ENCODE measurements at places on chromosomes 6 and 20.

DNA sequence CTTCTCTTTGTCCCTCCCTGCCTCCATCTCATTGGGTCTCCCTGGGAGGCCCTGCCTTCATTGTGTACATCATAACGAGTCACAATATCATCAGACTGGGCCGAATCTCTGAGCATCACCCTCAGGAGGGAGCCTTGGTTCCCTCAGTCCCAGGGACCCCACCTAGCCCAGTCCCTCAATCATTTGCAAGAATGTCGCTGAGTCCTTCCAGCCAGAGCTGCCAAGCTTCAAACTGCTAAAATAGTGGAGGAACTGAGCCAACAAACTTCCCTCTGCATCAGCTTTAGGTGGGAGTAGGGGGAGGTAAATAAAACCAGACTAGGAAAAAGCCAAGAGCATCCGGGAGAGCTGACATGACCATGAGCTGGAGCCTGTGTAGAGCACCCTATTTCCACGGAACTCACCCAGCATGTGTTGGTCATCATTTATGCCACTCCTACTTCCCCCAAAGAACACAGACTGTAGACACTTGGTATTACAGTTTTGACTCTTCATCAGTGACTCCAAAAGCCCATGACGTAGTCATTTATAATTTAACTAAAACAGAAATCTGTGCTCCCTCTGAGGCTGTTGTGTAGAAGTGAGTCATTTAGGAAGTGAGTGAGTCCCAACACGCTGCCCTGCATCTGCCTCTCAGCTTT, 28.8 kb upstream of the IL17A start:
- DNase-seq = no peak

DNA sequence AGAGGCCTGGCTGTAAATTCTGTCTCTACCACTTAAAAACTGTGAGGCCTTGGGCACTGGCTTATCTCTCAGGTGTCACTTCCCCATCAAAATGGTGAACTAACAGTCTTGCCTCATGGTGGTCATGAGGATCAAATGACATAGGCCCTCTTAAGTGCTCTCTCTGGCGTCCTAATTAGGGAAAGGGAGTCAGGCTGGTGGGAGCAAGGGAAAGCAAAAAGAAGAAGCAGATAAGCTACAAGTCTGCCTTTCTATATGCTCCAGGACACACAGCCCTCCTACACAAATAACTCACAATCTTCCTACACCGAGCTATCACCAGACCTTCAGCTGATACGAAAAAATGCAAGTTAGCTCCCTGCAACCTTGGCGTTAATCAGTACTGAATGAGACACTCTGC, 19.5 kb upstream of the SLC22A16 start:
- DNase-seq = no peak

DNA sequence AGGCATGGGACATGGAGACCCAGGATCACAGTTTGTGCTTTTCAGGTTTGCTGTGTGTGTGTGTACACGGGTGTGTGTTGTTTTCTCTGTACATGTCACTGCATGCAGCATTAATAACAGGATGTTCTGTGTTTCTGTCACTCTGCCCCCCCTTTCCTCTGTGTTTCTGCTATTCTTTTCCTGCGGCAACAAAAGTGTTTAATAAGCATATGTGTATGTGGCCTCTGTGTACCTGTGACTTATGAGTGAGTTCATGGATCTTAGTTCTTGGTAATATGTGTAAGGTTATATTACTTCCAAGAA, 9.8 kb downstream of the SYNGAP1 start:
- DNase-seq = no peak

DNA sequence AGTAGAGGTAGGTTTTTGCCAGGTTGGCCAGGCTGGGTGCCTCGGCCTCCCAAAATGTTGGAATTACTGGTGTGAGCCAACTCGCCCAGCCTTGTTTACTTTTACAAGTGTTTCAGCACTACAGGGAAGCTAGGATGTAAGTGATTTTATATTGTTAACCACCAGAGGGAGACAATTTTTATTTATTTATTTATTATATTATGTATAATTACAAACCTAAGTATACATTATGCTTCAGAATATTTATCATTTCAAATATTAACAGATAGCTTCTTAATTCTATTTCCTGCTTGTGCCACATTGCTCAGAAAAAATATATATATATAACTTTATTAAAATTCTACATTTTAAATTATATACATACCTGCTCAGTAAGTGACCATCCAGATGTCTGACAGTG, 9.8 kb downstream of the MMUT start:
- DNase-seq = no peak

GRCh38 chr6:124963416-124963785, 1.2 kb downstream of the RNF217 start:
- no peak for DNase-seq

- DNase-seq = no peak
These were observed 28.4 kb upstream of the EPM2A start for GRCh38 chr6:145763742-145764141.

DNA sequence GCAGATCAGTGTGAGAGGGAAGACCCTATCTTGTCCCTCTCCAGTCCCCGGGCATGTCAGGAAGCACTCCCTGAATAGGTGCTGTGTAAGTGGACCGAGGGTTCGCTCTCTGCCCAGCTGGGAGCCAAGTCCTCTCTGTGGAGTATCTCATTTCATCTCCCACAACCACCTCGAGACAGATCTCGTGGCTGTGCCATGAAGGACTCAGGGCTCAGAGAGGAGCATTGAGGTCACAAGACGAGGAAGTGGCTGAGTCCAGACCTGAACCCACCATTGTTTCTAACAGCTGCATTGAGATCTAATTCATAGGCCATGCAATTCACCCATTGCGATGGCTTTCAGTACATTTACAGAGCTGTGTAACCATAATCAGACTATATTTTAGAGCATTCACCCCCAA, 34.7 kb upstream of the STX16 start:
- DNase-seq = no peak

- no peak for DNase-seq
These were observed 277.2 kb downstream of the CDC5L start for GRCh38 chr6:44664716-44665115.

- no peak for DNase-seq
These were observed 25.0 kb downstream of the EYA4 start for GRCh38 chr6:133266186-133266585.

DNA sequence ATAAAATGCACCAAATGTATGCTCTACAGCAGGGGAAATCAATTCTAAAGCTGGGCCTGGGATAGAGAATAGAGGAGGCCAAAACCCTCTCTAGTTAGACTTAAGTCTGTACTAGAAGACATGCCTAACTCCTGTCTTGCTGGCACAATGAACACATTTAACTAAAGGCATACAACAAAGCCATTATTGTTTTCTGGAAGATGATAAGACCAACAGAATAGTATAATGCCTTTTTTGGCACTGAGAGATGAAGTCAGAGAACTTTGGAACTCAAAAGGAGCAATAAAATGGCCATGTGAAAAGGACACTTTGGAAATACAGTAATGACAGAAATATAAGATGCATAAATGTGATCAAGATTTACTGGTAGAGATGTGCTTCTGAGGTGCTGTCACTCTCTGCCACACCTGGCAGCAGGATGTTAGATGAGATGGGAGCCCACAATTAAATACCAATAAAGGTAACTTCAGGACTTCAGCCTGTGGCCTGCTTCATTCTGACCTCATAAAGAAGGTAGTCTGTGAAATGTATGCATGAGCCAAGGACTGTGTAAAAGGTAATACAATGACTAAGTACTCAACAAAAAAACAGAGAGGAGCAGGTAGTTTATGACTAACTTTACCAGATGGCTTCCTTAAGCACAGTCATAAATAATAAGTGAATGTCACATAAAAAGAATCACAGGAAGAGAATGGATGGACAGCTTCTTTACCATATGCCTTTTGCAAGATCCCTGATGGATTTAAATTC, 333.4 kb downstream of the BCKDHB start:
- no peak for DNase-seq

- DNase-seq = no peak
These were observed 65.2 kb downstream of the PPP1R14C start for GRCh38 chr6:150207931-150208570.

- DNase-seq = no peak
These were observed 10.2 kb downstream of the MYO6 start for GRCh38 chr6:75759207-75759606.

DNA sequence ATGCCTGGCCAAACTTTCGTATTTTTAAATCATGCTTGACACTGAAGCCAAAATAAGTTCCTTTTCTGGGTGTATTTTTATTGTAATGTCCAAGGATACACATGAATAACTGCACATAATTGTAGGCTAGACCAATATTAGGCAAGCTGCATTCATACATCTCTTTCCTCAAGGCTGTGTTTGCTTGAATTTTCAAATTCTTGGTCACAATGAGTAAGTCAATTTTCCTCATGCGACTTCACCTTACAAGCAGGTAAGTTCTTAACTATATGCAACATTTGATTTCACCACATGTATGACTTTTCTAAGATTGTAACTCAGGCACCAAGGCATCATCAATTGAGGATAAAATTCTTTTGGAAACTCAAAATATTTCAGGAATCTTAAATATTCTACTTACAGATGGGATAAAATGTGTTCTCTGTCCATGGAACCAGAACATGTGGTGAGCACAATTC, 112.4 kb upstream of the ZNF217 start:
- DNase-seq = no peak

DNA sequence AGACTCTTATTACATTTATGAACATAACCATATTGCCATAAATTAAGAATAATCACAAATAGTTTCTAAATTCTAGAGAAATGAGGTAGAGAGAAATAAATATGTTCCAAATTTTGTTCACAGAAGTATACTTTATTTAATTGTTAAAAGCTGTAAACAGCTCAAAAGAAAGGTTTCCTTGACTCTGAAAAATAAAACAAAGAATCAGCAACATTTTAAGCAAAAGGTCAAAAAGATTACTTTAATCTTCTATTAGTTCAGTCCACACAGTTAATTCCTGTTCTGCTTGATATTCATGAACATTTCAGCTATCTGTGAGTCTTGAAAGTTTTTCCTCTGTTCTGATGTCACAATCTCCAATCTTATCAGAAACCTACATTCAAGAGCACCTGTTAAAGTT, 197.9 kb downstream of the GJA1 start:
- no peak for DNase-seq

GRCh38 chr6:128188678-128189077, 287.8 kb upstream of the THEMIS start:
- DNase-seq = no peak

- DNase-seq = no peak
These were observed 2.5 kb downstream of the CHD6 start for GRCh38 chr20:41615676-41616075.

DNA sequence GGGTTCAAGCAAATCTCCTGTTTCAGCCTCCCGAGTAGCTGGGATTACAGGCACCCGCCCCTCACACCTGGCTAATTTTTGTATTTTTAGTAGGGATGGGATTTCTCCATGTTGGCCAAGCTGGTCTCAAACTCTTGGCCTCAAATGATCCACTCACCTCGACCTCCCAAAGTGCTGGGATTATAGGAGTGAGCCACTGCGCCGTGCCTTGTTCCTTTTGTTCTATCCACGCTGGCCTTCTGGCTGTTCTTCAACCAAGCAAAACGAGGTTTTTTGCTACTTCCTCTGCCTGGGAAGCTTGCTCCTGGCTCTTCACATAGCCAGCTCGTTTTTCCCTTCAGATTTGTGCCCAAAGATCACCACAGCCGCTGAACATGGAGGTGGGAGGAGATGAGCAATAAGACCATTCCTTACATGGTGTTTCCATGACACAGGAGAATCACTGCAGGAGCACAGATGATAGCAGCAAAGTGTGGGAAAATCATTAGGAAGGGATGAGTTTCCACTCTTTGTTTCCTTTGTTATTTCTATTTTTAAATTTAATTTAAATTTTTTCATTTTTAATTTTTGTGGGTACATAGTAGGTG, 201.0 kb upstream of the ZNF217 start:
- DNase-seq = no peak

DNA sequence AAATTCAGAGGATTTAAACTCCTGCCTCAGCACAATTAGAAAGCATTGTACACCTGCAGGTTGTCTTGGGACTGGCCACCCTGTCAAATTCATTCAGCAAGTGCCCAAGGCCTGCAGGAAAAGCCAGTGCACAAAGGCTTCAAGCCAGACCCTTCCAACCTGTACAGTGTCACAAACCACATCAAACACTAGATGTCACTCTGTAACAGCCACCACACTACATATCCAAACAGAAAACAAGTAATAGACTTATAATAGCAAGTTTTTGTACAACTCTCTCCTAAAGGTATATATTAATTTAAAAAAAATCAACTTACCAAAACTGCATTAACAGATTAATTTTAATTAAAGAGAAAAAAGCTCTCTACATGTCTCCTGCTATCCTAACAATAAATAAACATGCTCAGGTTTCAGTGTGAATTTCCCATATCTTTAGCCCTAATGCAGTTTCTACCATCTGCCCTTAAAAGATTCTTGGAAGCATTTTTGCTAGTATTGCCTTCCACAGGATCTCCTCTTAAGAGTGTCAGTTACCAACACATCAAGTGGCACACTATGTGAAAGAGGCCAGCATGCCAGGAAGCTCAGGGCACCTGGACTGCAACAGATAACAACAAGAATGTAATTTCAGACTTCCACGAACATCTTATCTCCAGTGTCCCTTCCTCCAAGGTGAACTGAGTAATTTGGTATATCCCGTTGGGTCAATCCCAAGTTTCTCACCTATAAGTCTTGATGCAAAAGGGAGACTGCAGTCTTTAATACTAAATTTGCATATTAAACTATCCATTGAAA, 47.5 kb downstream of the RALGAPA2 start:
- DNase-seq = no peak

DNA sequence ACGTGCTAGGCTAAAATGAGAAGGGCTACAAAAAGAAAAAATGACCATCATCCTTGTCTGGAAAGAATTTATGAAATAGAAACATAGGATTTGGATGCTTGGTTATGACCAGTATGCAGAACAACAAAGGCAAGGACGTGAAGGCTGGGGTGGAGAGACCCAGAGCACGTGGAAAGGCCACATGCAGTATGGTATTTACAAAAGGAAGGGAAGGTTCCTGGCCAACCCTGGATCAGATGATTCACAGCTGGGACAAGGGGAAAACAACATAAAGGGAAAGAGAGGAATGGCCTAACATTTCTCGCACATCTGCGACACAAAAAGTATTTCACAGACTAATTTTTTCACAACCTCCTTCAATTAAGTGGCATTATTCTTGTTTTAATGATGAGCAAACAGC, 8.2 kb downstream of the STX7 start:
- no peak for DNase-seq

- no peak for DNase-seq
These were observed 23.5 kb downstream of the CEP250 start for GRCh38 chr20:35478804-35479472.

DNA sequence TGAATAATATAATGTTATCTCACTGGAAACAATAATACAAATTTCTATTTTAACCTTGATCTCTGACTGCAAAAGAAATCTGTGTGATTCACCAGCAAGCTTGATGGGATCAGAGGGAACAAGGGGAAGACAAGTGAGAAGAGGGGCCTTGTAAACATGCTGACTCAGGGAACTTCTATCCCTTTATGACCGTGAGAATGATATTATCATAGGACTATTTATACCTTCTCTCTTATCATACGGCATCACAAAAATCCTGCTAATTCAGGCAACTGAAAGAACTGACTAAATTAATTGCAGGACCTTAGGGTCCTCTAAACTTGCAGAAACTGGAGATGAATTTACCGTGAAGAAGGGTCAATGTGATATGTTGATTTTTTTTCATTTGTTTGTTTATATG, 173.3 kb downstream of the PTPRK start:
- DNase-seq = no peak

GRCh38 chr6:121730616-121731015, 295.2 kb downstream of the GJA1 start:
- DNase-seq = no peak
